ENCODE measurements at places on chromosomes 4 and X.

- no peak for DNase-seq
These were observed 1.0 kb downstream of the HMGB2 start for GRCh38 chr4:173332963-173333657.

DNA sequence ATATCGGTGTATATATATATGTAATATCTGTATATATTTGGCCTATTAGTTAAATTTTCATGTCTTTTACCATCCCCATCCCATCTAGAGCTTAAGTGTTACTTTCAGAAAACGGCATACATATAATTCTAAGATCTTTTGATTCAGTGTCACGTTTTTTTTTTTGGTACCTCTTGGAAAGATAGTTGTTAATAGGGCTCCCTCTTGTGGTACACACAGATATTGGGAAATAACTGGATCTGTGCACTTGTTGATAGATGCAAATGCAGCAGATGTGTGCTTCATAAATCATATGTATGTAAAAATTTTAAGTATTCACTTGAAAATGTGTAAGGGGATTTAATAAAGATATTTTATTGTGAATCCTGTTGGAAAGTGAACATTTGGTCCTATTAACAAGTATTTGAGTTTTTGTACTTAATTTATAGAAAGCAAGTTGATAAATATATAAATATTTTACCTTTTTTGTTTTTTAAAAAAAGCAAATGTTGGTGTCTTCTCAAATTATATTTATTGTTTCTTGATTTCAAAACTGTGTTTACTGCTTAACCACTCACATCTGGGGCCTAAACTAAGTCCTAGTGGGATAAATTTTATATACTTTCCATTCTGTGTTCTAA is 74.7 kb downstream of the PAQR3 start:
- DNase-seq = peak; percentile 85

DNA sequence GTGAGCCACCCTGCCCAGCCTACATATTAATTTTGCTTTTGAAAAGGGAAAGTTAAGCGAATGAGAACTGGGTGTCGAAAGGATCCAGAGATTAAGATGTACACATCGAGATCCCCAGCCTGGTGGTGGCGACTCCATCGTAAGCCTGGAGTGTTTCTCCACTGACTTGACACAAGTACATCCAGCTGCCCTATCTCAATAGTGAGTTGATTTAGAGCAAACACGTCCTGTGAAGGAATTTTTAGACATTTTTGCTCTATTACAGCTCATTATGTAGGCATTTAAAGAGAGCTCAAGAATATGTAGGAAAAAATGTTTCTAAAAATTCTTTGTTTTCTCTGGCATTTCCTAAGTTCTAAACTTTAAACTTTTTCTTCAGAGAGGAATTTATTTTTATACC is 11.7 kb upstream of the CLDN34 start:
- DNase-seq = no peak

GRCh38 chrX:10008483-10009056 is 41.4 kb downstream of the CLDN34 start:
- no peak for DNase-seq

- DNase-seq = peak; percentile 11
These were observed 20.5 kb upstream of the WDR44 start for GRCh38 chrX:118325453-118325852.

DNA sequence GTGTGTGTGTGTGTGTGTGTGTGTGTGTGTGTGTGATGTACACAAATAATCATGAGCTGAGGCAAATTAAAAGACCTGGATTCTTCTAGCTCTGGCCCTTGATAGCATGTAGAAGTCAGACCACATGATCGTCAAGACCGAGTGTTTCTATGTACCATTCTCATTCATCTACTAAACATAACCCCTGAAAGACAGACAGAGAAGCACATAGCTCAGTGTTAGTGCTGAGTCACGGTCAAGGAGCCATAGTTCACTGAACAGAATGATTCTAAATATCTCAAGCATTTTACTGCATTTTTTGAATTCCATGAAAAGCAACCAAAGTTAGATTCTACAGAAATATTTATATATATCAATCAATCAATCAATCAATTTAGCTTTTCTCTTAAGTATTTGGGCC is 412.3 kb upstream of the CXorf51A start:
- peak; percentile 0 for DNase-seq

GRCh38 chr4:25792876-25793275 is 69.9 kb downstream of the SEL1L3 start:
- no peak for DNase-seq

DNA sequence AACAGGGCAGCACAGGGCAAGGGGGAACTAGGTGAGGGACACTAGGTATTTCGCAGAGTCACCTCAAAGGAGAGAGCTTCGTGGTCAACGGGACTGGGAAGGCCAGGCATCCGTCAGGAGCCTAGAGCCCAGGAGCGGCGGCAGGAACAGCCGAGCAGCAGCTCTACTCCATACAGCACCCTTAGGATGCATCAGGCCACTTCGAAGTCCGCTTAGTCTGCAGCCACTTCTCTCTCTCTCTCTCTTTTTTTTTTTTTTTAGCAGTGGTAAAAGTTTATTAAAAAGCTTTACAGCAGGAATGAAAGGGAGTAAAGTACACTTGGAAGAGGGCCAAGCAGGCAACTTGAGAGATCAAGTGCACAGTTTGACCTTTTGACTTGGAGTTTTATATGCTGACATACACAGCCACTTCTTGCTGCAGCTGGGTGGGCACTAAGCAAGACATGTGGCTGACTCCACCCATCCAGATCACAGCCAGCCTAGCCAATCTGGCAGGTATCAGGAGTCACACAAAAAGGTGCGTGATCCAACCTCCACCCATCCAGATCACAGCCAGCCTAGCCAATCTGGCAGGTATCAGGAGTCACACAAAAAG is 209.7 kb upstream of the RADX start:
- DNase-seq = no peak

Measured in GM12865 (cell line).